Stimulated activated CD8-positive, alpha-beta memory T cell treated with anti-CD3 and anti-CD28 coated beads, Interleukin-2, amount 100 ng/mL, for 48 hours (primary cell): ENCODE measurements at places on chromosomes 3 and 15.

GRCh38 chr3:194123726-194124125 is 12.2 kb upstream of the HES1 start:
- DNase-seq, result no peak

GRCh38 chr15:43625106-43625505 is 6.5 kb upstream of the STRC start:
- DNase-seq, result no peak

DNA sequence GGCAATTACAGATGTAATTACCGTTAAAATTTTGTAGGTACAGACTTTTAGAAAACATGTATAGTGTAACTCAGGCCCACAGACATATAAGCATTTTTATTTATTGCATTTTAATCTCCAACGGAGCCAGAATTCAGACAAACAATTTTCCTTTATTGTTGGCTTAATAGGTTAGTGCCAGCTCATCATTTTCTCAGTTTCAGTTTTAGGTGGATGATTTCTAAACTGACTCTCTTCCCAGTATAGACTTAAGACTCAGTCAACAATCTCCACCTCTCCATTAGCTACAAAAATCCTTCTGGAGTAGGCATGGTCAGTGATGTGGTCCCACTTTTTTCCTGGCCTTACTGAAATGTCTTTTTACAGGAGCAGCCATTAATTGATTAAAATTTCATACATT is 994.6 kb downstream of the TBL1XR1 start:
- no peak for DNase-seq

DNA sequence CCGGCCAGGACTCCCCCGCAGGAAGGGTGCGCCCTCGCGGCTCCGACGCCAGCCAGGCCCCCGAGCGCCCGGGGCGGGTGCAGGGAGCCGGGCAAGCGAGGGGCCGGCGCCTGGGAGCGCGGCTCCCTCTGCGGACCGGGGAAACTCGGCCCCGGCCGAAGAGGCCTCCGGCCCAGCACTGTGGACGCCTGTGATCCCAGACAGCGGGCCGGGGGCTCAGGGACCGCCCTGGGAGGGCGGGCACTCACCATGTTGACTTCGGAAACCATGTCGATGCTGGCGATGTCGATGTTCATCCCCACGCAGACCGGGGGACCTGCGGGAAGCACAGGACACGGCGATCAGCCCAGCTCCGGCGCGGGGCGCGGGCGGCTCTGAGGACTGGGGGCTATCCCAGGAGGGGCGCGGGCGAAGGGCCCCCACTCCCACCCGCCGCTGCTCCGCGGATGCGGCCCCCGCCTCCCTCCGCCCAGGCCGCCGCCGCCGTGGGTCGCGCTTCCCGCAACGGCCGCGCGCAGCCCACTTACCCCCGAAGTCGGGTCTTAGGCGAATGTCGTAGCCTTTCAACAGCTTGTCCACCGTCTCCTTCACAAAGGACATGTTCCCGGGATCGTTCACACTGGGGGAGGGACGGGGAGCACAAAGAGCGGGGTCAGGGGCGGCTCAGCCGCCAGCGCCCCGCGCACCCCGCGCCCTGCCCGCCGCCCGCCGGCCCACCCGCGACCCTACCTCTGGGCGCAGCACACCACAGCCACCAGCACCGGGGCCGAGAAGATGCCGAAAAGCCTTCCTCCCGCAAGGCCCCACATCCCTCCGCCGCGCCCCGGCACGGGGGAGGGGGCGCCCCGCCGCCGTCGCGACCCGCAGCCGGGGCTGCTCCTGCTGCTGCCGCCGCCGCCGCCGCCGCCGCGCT is at the start of gene GABRB3:
Gene GABRB3 (minus strand): TSS at position 913 of the 913 bp plus-strand sequence.
- no peak for DNase-seq

GRCh38 chr3:103963599-103963998 is 1403.1 kb upstream of the ALCAM start:
- DNase-seq, result no peak

- DNase-seq, result no peak
Measured at GRCh38 chr15:29674661-29675533, 147.4 kb downstream of the TJP1 start.

- no peak for DNase-seq
Measured at GRCh38 chr15:52462806-52463360, 65.8 kb downstream of the MYO5A start.

GRCh38 chr15:38687340-38687739 is 122.7 kb upstream of the RASGRP1 start:
- no peak for DNase-seq

- no peak for DNase-seq
Measured at GRCh38 chr15:90160781-90161727, 40.1 kb upstream of the SEMA4B start.
